ENCODE measurements at places on chromosomes 5 and 9.

DNA sequence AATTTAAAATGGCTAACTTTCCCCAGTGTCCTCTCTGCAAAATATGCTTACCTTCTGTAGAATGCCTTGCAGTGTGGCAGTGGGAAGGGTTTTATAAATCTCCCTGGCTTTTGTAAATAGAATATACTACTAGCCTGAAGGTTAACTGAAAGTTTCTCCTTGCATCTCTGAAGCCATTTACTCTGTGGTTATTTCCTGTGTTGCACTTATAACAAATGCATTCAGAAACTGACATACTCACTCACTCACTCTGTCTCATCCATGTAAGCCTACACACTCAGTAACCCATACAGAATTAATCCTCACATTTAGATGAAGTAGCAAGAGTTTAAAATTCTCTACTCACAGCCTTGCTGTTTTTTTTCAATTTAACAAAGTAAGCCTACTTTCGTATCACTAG, 87.1 kb upstream of the SH3GL2 start:
- DNase-seq, result no peak

- no peak for DNase-seq
Observed at GRCh38 chr5:65796269-65796668, 74.3 kb downstream of the NLN start.

GRCh38 chr5:64653766-64654560, 36.3 kb upstream of the SHISAL2B start:
- no peak for DNase-seq

DNA sequence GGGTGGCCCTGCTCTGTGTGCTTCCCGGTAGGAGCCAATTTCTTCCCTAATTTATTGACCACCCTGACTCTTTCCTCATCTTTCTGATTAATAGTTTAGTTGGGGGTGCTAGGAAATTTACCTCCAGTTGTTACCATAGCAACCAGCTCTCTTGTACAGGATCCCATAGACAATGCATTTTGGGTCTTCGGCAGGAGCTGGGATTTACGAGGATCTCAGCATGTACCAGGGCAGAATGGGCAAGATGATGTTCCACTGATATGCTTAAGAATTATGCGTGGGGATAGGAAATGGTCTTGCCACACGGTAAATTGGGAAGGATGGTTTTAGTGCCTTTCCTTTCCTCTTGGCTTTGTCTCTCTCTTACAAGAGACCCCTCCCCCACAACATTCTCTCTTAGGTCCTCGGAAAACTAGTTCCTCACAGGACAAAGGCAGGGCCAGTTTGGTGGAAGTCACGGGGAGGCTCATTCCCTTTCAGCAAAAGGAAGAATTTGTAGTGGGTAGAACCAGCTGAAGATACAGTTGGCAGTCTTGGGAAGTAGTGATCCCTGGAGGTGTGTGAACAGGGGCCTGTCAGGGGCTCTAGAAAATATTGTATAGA, 133.4 kb upstream of the SHB start:
- no peak for DNase-seq

DNA sequence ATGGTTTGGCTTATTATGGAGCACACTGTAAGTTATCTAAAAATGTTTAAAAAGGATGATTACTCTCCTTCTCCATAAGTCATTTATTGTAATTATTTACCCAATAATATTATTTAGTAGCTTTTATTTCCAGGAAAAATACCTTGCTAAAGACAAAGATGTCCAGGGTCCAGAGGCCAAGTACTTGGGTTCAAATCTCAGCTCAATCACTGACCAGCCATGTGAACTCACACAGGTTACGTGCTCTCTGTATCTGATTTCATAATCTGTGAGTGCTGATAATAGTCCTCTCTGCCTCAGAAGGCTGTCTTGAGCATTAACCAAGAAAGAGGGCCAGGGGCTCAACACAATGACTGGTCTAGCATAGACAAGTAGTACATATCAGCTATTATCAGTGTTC, 27.0 kb downstream of the ALDH1A1 start:
- DNase-seq, result no peak

GRCh38 chr5:53045263-53045662, 56.1 kb downstream of the ITGA2 start:
- no peak for DNase-seq

- peak; percentile 59 for DNase-seq
Observed at GRCh38 chr9:16133556-16134227, 580.8 kb downstream of the CCDC171 start.

- no peak for DNase-seq
Observed at GRCh38 chr9:20043035-20043434, 254.2 kb upstream of the SLC24A2 start.

- DNase-seq, result no peak
Observed at GRCh38 chr5:180155365-180155926, 53.6 kb downstream of the RASGEF1C start.

- DNase-seq, result no peak
Observed at GRCh38 chr5:14745188-14745563, 80.7 kb downstream of the OTULIN start.

- no peak for DNase-seq
Observed at GRCh38 chr9:108874058-108874788, 12.2 kb downstream of the ACTL7A start.

- DNase-seq, result no peak
Observed at GRCh38 chr9:103731541-103731940, 362.6 kb upstream of the SMC2 start.

DNA sequence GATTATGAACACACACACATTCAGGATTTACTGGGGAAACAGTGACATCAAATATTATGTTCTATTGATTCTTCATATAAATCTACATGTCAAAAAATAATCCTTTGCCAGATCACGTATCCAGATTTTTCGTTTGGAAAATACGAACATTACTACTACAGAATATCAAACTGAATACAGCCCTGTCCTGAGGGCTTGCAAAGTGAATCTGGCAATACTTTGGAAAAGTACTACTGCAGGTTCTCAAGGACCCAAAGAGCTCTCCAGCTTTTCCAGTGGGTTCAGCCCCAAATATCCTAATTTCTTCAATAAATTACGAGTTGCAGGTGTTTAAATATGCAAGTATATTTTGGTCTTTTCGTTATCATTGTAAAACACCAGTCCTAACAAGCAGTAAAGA, 411 bp upstream of the NDUFS4 start:
- DNase-seq, result no peak

DNA sequence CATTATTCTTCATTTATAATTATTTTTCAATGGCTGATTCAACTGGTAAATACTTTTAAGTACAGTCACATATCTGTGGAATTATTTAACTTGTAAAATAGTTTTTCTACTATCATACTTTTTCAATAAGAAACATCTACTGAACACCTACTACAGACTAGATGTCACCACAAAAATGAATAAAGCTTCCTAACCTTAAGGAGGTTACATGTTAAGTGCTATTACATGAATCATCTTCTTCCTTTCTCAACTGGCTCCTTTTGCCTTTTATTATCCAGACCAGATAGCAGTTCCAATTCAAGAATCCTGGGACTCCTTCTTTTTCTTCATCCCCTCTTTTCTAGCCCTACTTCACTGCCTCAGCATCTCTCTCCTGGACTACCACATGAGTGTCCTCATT, 4.7 kb downstream of the PGGT1B start:
- DNase-seq, result no peak

DNA sequence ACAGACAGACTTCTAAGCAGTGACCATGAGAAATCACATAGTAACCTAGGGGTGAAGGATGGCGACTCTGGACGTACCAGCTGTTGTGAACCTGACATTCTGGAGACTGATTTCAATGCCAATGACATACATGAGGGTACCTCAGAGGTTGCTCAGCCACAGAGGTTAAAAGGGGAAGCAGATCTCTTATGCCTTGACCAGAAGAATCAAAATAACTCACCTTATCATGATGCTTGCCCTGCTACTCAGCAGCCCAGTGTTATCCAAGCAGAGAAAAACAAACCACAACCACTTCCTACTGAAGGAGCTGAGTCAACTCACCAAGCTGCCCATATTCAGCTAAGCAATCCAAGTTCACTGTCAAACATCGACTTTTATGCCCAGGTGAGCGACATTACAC, 38.0 kb upstream of the CCDC152 start:
- no peak for DNase-seq

GRCh38 chr9:113179839-113180238, 29.0 kb downstream of the SLC31A2 start:
- no peak for DNase-seq

Measured in GM20000 (cell line).